ENCODE measurements at places on chromosomes 11 and 22.

DNA sequence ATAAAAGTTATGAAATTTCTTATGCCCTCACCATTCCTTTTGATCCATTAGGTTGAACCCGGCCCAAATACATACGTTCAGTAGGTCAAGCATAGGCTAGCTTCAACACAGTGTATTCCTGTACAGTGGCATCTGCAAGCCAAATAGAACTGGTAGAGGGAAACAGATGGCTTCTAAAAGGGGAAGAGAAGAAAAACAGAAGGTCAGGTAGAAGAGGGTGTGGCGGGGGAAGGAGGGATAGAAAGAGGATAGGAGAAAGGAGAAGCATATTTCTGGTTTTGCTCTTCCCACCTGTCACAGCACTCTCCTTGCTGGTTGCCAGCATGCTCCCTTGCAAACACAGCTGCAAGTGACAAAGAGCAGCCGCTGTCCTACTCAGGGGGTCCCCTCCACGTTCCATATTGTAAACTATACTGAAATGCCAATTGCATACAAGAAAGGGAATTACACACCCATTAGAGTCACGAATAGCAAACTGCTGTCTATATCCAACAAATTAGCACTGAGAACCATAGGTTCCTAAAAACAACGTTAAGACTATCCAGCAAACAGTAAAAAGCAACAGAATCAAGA lies 71.8 kb downstream of the PHF21A start:
- DNase-seq = no peak

- no peak for DNase-seq
Measured at GRCh38 chr11:114284021-114284420, 12.2 kb upstream of the NNMT start.

- no peak for DNase-seq
Measured at GRCh38 chr11:106996691-106997090, 21.6 kb downstream of the GUCY1A2 start.

- no peak for DNase-seq
Measured at GRCh38 chr11:9660886-9661285, 3.0 kb upstream of the SWAP70 start.

GRCh38 chr11:63710476-63711217 lies 29.3 kb downstream of the RTN3 start:
- DNase-seq = no peak

DNA sequence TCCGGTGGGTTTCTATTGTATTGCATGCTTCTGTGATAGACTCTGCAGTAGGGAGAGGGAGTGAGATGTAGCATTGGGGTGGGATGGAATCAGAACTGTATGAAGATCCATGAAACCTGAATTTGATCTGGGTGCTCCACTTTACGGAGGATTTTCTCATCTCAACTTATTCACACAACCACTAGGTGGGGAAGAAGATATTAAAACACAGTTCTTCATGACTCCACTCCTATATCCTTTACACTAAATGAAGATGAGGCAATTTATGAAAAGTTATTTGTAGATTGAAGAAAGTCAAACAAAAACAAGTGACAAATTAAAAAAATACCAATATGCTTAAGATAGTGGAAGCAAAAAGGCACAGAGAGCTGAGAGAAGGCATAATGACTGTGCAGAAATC lies 92.6 kb upstream of the PDGFD start:
- DNase-seq = no peak

DNA sequence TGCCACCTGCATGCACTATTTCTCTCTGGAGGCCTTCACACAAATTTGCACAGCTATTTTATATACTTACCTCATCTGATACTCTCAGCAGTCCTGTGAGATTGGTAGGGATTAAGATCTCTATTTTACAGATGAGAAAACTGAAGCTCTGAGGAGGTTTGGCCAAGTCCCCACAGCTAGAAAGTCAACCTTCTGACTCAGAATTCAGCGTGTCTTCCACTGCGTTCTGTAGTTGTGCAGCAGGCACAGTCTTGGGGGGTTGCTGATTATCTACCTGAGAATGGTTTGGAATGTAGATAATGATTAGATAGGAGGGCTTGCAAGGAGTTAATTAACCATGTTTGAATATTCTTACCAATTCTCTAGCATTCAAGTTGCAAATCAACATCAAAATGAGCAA lies 2.5 kb upstream of the SORL1 start:
- DNase-seq = no peak

Measured in GM12864 (cell line).